NCI-H1105 (cell line): ENCODE measurements at places on chromosomes 4 and X.

GRCh38 chr4:145804116-145804515 lies 124.2 kb downstream of the C4orf51 start:
- no peak for DNase-seq

GRCh38 chrX:136210243-136210642 lies 41.0 kb downstream of the MAP7D3 start:
- DNase-seq: no peak

DNA sequence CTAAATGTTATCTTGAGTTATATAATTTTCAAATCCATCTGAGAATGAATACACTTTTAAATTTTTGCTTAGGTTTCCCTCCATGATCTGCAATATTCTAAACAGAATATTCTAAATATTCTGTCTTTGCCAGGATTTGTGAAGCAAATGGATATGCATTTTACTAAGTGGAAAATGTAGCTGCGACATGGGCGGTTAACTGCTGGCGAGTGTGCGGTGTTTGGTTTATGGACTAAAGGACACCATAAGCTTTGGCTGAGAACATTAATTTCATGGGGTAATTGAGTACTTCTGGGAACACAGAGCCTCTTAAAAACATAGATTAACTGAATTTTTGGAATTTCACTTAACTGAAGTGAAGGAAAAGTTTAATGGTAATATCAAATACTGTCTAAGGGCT lies 153.8 kb upstream of the ETNPPL start:
- no peak for DNase-seq

DNA sequence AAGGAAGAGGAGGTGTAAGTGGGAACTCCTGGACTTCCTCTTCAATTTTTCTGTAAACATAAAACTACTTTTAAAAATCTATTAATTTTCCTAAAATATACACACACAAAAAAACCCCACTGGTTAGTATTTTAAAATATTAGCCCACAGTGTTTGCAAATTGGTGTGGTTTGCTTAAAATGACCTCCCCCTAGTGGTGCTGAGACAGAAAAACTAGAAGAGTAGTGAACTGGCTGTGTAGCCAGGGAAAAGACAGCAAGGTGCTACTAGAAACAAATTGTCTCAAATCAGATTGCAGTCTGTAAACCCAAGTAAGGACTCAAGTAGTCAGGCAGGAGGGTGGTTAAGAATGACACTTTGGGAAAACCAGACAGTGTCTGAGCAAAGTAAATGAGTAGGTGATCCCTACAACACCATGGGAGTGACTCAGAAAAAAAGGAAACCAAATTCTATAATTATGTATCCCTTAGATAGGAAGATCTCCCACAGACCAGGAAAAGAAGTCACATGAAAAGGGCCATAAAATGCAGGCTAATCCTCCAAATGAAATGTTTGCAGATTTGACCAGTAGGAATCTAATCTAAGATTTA lies 26.0 kb downstream of the AMTN start:
- DNase-seq: no peak

- DNase-seq: no peak
These were observed 940.6 kb downstream of the PCDH19 start for GRCh38 chrX:99469439-99469838.

DNA sequence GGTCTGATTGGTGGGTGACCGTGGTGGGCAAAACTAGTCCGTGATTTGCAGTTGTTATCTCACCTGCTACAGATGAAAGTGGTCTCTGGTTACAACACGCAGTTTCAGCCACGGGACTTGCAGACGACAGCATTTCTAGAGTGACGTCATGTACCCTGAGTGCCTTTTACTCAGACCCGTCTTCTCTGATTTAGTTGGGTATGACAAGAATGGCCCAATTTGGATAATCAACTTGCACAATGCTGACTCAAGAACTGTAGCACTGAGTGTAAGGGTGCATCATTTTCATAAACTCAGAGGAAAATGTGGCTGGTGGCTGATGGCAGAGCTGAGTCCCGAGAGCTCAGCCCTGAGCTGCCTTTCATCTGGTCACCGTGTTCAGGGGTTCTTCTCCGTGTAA lies 281.4 kb upstream of the FRG1 start:
- DNase-seq: no peak

GRCh38 chr4:75287738-75288517 lies 226.3 kb downstream of the RCHY1 start:
- no peak for DNase-seq

DNA sequence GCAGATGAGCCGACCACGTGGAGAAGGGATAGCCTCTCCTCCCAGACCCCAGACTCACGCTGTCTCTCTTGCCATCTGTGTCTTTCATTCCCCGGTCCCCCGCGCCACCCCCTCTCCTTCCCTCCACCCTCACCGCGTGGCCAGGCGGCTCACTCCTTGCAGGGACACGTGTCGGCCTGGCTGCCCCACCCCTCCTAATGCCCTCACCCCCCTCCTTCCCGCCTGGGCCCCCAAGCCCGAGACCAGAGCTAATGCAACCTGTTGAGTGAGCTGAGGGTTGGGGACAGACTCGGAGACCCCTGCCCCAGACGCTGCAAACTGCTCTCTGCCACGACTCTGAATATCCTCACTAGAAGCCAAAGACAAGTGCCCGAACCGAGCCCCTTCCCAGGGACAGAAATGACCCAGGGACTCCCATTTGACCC lies 1.8 kb downstream of the SLC38A5 start:
- DNase-seq: no peak

- no peak for DNase-seq
These were observed 204.1 kb upstream of the CENPE start for GRCh38 chr4:103402198-103402597.

DNA sequence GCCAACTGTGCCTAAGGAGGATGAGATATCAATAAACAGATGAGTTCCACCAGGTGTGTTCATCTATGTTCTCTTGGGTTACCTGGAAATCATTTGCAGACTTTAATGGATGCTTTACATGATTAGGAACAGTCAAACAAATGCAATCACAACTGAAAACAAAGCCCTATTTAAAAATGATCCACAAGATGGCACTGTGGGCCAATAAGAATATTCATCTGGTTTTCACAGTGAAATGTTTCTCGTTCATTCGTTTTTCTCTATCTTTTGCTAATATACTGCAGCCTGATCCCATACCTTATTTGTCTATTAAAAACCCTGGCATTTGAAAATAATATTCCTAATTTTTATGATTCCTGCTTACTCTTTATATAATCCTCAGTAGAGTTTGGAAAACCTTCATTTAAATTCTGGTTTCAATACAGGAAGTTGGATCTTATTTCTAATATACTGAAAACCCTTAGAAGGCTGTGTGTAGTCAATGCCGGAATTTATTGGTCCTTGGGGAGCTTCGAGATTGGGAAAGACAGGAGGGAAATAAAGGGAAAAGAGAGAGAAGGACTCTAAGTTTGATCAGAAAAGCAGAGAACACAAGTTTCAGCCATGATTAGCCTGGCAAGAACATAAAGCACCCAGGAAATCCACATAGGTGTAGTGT lies 63.8 kb upstream of the TAPT1 start:
- DNase-seq: no peak

DNA sequence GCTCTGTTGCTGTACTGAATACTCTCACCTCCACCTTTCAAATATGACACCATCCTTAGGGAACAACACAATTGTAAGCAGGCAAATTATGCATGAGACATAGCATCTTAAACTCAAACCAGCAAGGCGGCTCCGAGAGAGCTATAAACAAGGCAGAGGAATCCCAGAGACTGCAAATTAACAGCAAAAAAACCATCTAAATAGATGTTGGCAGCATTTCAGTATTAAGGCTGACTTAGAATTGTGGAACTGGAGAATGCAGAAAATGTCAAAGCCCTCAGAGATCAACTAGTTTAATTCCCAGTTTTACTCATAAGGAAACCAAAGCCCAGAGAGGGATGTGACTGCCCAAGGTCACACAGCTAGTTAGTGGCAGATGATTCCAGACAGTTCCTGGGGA lies 37.2 kb upstream of the SPANXC start:
- DNase-seq: no peak

DNA sequence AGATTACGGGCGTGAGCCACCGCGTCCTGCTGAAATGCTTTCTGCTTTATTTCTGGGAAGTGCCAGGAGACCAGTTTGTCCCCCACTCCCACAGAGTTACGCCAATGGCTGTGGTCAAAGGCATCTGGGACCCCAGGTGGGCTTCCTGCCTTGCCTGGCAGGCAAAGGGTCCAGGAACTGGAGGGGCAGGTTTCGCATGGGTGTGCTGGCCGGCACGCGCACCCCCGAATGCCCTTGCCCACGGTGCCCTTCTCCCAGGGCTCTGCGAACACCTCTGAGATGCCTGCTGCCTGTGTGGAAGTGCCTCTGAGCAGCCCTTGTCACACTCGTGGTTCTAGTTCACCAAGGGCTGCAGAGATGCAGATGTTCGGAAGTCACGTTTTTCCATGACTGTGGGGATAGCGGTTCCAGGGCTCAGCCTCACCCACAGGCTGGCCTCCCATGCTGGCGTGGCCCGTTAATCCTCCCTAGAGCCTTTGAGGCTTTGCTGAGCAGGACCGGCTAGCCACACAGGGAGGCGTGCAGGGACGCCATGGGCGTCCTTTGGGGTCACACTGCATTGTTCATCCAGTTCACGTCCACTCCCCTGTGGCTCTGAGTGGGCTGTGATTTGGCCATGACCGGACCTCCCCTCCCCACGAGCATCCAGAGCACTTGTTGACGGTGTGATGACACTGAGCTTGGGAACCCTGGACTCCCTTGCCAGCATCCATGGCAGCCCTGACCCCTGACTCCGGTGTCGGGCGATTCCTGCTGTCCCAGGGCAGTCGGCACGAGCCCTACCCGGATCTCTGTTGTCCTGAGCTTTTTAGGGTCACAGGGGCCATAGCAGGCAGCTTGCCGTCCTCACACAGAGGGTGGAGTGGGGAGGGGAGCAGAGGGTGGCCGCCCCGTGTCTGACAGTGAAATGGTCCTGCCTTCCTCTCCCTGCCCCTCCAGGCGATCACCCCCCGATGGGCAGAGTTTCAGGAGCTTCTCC lies 12.7 kb upstream of the ADD1 start:
- no peak for DNase-seq

DNA sequence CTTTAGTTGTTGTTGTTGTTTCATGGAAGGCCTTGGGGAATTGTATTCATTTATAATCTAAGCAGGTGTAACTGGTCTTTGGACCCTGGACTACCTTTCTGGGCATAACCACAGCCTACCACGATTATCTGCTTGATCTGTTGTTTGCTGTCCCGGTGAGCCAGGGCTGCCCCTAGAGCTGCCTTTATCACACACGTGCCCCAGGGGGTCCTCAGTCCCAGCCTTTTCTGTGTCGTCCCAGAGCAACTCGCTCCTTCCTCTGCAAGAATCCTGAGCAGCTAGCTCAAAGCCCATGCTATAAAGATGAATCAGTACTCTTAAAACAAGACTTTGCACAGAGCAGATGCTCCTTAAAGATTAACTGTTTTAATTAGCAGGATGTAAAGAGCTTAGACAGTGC lies 273.2 kb downstream of the EVC2 start:
- no peak for DNase-seq

DNA sequence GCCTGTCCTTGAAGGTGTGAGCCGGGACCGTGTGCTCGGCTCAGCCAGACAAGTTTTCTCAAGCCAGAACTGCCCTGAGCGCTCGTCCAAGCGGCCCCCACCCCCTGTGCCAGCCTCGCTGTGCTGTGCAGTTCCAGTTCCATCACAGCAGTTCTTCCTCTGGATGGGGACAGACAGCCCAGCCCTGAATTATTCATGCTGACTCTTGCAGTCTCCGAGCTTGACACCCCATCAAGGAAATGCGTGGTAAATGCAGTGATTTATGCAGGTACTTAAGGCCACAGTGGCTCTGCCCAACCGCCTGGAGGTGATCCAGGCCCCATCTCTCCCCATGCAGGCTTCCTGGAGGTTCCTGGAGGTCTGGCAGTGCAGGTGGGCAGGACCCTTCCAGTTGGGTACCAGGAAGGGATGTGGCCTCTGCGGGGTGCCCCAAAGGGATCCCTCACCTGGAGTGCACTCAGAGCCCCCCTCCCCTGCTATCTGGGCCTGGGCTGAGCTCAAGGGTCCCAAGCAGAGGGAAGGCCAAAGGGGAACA lies 44.8 kb upstream of the HMX1 start:
- no peak for DNase-seq

- no peak for DNase-seq
These were observed 81.5 kb downstream of the ARX start for GRCh38 chrX:24934279-24934678.

DNA sequence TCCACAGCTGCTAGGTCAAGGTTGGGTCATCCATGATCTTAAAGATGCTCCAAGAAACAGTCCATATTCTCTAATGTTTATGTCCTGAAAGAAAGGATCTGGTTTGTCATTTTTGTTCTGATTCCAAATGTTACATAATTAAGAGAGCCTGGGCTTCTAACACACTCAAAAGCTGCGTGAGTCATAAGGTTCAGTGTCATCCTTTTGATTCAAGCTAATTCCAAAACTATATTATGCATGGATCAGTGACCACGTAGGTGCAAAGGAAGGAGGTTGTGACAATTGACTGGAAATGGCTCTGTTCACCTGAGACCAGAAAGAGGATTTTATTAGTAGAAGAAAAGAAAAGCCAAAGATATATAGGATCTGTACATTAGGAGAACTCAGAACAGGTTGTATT lies 268.7 kb upstream of the GK2 start:
- DNase-seq: no peak

- no peak for DNase-seq
These were observed 8.0 kb upstream of the CPEB2 start for GRCh38 chr4:14994242-14994641.

- DNase-seq: no peak
These were observed 511.8 kb upstream of the ARX start for GRCh38 chrX:25527596-25527995.

DNA sequence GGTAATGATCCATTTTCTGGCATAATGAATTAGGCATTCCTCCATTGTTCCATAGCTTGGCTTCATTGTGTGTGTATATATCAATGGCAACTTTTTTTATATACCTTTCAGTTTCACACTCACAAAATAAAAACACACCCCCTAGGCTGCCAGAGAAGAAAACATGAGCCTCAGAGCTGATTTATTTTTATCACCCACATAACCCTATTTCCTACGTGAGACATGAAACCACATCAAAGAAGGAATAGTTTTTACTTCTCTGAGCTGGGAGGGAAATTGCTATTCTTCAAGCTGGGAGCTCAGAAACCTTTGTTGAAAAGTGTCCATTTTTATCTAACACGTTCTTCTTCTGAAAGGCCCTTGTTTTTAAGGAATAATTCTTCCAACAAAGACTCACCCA lies 126.7 kb upstream of the RAI2 start:
- DNase-seq: no peak

GRCh38 chr4:144649646-144650045 lies 3.7 kb downstream of the HHIP start:
- DNase-seq: peak; percentile 34
